ENCODE measurements at places on chromosomes 5 and 9.

DNA sequence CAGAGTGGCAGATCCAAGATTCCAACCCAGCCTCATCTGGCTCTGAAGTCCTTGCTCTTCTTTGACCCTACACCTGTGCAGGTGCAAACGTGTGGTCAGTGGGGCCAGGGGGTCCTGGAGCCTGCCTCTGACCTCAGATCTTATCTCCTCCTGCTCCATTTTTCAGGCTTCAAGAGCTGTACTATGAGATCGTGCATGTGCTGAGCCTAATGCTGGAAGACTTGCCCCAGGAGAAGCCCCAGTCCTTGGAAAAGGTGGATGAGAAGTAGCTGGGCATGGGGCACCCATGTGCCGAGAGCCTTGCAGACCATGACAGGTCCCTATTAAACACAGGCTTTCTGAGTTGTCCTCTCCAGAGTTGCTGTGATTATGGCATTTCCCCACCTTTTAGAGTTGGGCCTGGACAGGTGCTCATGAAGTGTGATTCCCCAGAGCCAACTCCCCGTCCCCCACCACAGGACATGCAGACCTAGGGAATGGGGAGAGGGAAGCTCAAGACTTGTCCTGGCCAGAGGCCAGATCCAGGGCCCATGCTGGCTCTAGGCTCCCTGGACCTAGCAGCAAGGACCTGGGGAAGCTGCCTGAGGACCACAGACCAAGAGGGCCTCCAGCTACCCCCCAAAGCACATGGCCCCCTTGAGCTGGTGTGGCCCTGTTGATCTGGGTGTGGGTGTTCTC, 22.5 kb downstream of the PITX1 start:
- no peak for DNase-seq

- no peak for DNase-seq
These were observed 5.5 kb upstream of the MAML1 start for GRCh38 chr5:179727106-179727505.

DNA sequence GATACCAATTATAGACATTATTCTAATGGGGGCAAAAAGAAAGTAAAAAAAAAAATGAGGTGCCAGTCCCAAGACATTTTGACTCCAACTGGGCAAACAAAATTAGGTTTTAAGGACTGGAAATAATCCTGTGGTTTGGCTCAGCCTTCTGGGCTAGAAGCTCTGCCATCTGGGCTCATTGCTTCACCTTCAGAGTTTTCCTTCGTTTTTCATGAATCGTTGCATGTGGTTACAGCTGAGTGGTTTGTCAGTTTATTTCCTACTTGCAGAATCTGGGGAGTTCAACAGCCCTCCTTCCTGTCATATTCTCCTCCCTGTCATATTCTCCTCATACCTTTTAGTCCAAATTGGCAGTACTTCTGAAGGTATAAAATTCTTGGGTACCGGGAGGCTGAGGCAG, 12.0 kb downstream of the UGT3A2 start:
- DNase-seq: no peak

DNA sequence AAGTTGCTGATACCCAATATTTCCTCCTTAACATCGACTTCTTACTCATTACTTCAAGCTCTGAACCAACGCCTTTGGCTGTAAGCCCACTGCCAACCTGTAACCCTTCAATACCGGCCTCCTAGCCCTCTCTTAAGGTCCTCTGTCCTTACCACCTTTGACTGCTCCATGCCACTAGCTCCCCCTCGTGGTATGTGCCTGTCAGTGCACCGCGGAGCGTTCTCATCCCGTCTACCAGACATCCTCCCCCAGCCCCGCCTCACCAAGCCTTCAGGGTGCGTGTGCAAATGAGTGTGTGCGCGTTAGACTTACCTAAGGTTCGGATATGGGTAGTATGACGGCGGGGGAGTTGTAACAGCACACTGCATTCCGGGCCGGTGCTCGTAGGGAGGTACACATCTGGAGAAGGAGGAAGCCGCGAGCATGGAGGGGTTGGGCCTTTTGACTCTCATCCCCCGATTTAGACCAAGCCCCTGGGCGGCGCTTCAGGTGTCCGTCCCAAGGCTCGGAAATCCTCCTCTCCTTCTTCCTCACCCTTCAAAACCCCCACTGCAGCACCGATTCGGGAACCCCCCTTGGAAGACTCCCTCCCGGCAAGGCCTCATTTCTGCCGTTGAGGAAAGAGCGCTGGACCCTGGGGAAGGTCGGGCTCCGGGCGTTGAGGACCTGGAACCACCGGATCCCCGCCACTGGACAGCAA, 2.8 kb upstream of the MYORG start:
- DNase-seq: peak; percentile 76

DNA sequence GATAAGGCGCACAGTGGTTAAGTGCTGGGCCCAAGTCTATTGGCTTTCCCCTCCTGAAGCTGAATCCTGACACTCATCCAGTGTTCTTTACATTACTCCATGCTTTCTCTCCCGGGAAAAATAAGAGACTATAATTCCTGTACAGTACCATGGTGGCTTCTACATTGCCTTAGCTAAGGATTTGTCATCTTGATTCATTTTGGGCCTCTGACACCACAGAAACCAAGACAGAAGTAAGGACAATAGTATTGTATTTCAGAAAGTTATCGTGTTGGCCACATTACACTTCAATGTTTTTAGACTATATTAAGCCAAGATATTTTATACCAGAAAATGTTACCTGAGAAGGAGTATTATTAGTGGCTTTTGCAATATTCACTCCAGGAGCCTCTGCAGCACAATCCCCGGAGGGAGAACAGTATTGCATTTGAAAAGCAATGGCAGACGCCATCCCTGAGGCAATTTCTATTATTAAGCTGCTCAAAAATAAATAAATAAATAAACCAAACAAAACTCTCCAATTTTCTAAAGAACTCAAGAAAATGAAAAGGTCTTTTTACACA, 267.9 kb downstream of the ENC1 start:
- DNase-seq: no peak
